Fibroblast of lung (primary cell): ENCODE measurements at places on chromosomes 13 and 19. TPM values are rescaled to one million over a fixed set of nuclear protein-coding genes. Genes with fewer than 3 reads are reported as not detected.

The TPGS1 gene
- 30.1 and 36.0 TPM in 2 replicates for total RNA-seq

The C19orf53 gene
- 50.1 and 58.8 TPM in 2 replicates for total RNA-seq

The ZNF20 gene
- 4.6 and 8.6 TPM in 2 replicates for total RNA-seq

The C5AR2 gene
- total RNA-seq, result under 0.01 TPM in 1 of 2 replicates, not detected in the other

The KLK2 gene
- not detected in 2 replicates for total RNA-seq

The KATNAL1 gene
- total RNA-seq, result 19.3 and 32.7 TPM in 2 replicates

The ZNF529 gene
- total RNA-seq, result 10.2 and 10.8 TPM in 2 replicates

The LONP1 gene
- 149 and 172 TPM in 2 replicates for total RNA-seq

The TSSK6 gene
- total RNA-seq, result 3.1 and 5.8 TPM in 2 replicates

The STAP2 gene
- 4.4 and 4.8 TPM in 2 replicates for total RNA-seq

The CNFN gene
- total RNA-seq, result not detected in 2 replicates

The AZU1 gene
- total RNA-seq, result 0.17 TPM in 1 of 2 replicates, not detected in the other

The ZNF99 gene
- total RNA-seq, result under 0.01 TPM in 1 of 2 replicates, not detected in the other

The EPN1 gene
- 16.2 and 47.1 TPM in 2 replicates for total RNA-seq

The CFD gene
- total RNA-seq, result 18.8 and 206 TPM in 2 replicates

The SIGLEC12 gene
- total RNA-seq, result not detected in 2 replicates
